ENCODE measurements at places on chromosomes 2 and 18. TPM values are rescaled to one million over a fixed set of nuclear protein-coding genes. Genes with fewer than 3 reads are reported as not detected.

RETSAT gene
- 25.0 TPM for total RNA-seq

DNA sequence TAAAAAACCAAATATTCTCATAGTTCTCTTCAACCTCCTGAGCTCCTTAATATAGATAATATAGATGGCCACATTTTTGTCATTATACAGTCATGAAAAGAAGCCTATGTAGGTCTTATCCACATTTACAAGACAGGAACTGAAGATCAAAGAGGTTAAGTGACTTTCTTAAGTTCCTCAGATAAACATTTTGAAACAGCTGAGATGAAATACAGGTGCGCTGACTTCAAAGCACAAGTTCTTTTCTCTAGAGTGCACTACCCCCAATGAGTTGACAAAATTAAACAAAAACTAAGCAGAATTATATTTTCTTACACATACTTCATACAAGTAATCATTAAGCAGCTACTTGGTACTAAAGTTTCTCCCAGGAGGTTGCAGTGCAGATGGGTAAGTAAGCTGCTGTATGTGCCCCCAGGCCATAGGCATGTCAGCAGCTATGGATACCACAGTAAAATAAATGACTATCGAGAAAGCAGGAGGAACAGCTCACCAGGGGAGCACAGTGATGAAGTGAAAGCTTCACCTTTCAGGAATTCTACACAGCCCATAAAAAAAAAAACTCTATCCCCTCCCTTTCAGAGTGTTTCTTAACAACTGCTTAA lies 199.8 kb downstream of the DPP10 start:
- DNase-seq, result no peak

GKN2 gene
- not detected for total RNA-seq

GNAL gene
- 0.28 TPM for total RNA-seq

TMEM169 gene
- total RNA-seq, result 0.83 TPM

Measured in IMR-90 (cell line).